Right cardiac atrium (tissue), 5 donors: ENCODE measurements at places on chromosomes 2 and 18. TPM values are rescaled to one million over a fixed set of nuclear protein-coding genes. Genes with fewer than 3 reads are reported as not detected.

SULT1C3 gene
- not detected for total RNA-seq

ADD2 gene
- total RNA-seq, result 1.3 TPM

KIF1A gene
- total RNA-seq, result 83.0 TPM

GORASP2 gene
- 69.6 TPM for total RNA-seq

AQP12A gene
- not detected for total RNA-seq

DUSP2 gene
- total RNA-seq, result 2.6 TPM

CNTNAP5 gene
- total RNA-seq, result not detected

ELOA2 gene
- not detected for total RNA-seq

TMEFF2 gene
- 3.3 TPM for total RNA-seq

AAK1 gene
- total RNA-seq, result 55.6 TPM

FIGN gene
- total RNA-seq, result 9.8 TPM

GALNT1 gene
- total RNA-seq, result 60.3 TPM

DSC1 gene
- 31.9 TPM for total RNA-seq

NAB1 gene
- 61.3 TPM for total RNA-seq

PARD6G gene
- total RNA-seq, result 4.7 TPM

DSC3 gene
- total RNA-seq, result 0.03 TPM

SCYGR4 gene
- total RNA-seq, result not detected

UGT1A4 gene
- total RNA-seq, result not detected

SNORC gene
- 1.1 TPM for total RNA-seq

FBXO41 gene
- total RNA-seq, result 2.4 TPM

ABCG5 gene
- total RNA-seq, result not detected

UGT1A5 gene
- not detected for total RNA-seq

ATP5MC3 gene
- 821 TPM for total RNA-seq

GNAL gene
- 8.7 TPM for total RNA-seq

CENPA gene
- total RNA-seq, result not detected
